ENCODE measurements at places on chromosomes 4 and X.

- DNase-seq = no peak
Measured at GRCh38 chr4:188158336-188158735, 19.1 kb downstream of the TRIML1 start.

DNA sequence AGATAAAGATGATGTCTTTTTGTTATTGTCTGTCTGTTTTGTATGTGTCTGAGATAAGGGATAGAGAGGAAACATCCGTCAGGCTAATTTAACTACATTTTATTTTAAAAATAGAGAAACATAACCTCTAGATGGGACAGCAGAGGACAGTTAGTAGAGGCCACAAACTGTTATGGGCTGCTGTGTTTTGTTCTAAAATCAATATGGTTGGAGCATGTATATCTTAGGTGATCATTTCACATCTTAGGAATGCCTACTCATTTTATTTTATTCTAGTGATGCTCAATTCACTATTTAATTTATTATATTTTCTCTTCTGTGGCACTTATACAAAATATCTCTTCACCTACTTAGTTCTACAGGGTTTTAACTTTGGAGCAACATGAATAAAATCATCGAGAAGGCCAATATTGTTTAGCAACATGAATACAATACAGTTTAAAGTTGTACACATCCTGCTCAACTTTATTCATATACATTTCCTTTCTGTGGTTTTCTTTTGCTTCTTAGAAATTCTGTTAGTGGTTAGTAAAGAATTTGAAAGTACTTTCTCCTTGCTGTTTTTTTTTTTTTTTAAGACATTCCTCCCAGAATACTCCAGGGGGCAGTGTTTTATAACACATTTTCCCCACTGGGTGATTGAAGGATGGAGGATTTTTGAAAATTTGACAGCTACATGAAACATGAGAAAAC is 392.9 kb downstream of the UNC5C start:
- DNase-seq = no peak

GRCh38 chr4:80931631-80932081 is 98.9 kb upstream of the BMP3 start:
- DNase-seq = no peak

GRCh38 chr4:60296386-60296785 is 903.7 kb upstream of the ADGRL3 start:
- no peak for DNase-seq

DNA sequence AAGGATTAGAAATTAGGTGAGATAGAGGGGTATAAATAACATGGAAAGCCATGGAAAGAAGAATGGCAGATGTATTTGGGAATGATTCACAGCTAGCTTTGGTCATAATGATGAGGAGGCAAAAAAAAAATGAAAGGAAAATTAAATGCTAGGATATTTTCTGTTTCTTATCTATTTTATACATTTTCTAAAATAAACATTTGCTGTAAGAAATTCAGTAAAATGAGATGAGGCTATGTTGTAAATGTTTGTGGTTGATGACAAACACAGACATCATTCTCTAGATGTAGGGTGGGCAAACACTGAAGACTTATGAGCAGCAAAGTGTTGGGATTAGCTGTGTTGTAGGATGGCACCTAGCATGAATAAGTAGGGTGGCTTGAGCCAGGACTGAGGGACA is 407.1 kb downstream of the IL15 start:
- DNase-seq = no peak

DNA sequence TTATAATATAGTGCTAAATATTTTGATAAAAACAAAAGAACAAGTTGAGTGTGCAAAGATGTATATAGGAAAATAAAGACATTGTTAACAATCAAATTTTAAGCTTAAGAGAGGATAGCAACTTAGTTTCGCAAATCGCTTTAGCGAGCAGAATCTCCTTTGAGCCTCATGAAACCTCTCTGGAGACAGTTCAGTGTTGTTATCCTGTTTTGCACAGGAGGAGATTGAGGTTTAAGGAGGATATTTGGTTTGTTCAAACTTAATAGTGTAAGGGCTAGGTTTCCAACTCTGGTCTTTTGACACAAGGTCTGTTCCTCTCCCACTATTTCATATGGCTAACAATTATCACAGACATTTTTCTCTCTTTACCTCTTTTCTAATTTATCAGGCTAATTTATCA is 1848.5 kb upstream of the TENM3 start:
- no peak for DNase-seq

DNA sequence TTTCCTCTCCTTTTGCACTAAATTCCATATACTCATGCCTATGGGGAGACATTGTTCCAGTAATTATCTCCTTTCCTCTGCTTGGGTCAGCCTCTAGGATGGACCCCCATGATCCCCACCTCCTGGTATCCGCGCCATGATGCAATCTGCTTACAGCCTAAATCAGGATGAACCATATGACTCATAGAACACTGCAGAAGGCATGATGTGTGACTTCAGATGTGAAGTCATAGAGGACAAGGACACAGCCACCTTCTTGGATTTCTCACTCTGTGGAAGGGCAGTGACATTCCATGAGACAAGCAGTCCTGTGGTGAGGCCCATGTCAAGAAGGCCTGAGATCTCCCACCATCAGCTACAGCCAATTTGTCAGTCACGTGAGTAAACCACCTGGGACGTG is 9.0 kb upstream of the TMEM144 start:
- no peak for DNase-seq

- no peak for DNase-seq
Measured at GRCh38 chr4:85370400-85371032, 104.4 kb upstream of the ARHGAP24 start.

DNA sequence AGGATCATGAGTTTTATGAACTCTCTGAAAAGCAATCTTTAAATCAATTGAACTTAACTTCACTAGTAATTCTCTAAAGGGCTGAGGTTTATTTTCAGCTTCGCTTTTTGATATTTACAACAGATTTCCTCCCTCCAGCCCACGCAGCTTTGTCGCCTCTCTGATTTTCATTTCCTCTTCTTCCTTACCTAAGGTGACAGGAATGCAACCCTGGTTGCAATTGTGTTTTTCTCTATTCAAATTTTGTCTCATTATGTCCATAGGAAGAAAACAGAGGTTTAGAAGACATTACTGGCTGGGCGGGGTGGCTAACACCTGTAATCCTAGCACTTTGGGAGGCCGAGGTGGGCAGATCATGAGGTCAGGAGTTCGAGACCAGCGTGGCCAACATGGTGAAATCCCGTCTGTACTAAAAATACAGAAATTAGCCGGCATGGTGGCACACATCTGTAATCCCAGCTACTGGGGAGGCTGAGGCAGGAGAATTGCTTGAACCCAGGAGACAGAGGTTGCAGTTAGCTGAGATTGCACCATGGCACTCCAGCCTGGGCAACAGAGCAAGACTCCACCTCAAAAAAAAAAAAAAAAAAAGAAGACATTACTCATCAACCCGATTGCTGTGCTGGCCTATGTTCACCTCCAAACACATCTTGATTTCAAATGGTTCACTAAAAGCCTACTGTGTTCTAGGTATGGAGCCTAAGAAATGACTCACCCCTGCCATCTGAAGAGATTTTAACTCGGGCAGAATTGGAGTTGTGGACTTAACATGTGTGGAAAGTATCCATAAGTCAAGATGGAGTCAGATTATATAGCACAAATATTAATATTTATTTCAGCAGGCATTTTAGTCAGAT is 36.8 kb downstream of the VSIG4 start:
- DNase-seq = no peak

DNA sequence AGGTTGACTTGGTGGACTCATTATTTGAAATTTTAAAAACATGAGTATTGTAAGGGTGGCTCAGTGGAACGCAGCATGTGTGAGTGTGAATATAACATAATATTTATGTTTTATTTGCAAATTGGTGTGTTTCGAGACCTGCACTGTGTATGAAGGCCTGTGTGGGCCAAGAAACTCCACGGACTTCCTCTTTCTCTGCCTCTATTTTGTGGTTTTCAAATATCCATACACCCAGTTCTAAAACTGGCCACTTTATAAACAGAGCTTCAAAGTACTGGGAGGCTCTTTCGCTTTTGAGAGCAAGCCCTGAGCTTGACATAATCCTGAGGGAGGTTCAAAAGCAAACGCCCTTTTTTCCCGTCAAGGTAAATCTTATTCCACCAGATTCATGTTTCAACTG is 187.7 kb downstream of the GPAT3 start:
- DNase-seq = no peak

Data from stimulated activated CD8-positive, alpha-beta memory T cell treated with anti-CD3 and anti-CD28 coated beads, Interleukin-15, amount 100 ng/mL, for 4 hours (primary cell).